Activated CD4-positive, CD25-positive, alpha-beta regulatory T cell treated with anti-CD3 and anti-CD28 coated beads, Interleukin-2, amount 50 U/mL, for 72 hours (primary cell): ENCODE measurements at places on chromosomes 5 and 9.

- DNase-seq: no peak
Measured at GRCh38 chr5:135930029-135930948, 24.5 kb downstream of the LECT2 start.

- no peak for DNase-seq
Measured at GRCh38 chr5:173967241-173967640, 21.7 kb upstream of the C5orf47 start.

DNA sequence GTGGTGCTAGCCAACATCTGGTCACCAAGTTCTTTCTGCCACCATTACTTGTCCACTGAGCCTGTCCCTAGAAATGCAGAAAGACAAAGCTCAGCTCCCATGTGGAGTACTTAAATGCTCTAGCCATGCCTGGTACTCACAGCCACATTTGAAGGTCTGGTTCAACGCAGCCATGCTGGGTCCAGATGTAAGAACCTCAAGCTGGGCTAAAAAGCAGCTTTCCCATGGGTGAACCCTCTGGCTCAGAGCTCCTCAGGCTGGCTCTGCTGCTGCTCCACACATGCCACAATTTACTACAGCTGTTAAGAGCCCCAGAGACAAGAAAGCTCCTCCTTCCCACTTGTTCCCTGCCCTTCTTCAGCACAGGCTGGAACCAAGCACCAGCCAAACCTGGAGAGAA lies 97.1 kb upstream of the LRRTM2 start:
- DNase-seq: no peak

GRCh38 chr5:41575110-41575779 lies 64.8 kb upstream of the PLCXD3 start:
- no peak for DNase-seq

- DNase-seq: no peak
Measured at GRCh38 chr9:14302405-14302804, 11.5 kb downstream of the NFIB start.

- DNase-seq: no peak
Measured at GRCh38 chr9:80890124-80890523, 799.2 kb downstream of the TLE1 start.

DNA sequence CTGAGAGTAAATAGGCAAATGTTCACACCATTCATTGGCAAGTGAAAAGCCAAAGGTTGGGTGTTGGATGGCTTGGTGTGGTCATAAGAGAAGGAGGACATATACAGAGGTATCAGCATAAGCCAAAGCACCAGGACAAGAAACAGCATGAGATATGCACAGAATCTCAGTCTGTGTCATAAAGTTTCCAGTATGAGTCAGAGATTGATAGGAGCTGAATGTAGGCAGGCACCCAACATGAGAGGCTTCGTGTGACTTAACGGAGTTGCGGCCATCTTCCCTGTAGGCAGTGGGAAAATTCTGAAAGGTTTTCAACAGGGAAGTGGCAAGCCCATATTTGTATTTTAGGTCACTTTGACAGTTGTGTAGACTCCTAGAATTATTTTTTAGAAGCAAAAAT lies 54.5 kb downstream of the SNCAIP start:
- DNase-seq: no peak

DNA sequence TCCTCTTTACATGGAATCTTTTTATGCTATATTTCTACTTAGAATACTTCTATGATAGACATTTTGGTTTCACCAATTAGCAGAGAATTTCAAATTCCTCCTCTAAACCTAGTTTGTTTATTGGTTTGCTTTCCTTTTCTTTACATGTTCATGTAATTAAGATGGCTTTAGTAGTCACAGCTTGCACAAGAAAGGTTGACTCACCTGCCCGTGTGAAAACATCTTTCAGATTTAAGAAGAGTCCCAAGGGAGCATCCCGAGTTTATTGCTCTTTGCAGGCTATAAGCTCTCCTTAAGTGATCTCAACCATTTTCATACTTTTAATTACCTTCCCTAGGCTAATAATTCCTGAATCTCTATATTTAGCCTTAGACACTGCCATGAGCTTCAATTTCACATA lies 28.9 kb downstream of the TYRP1 start:
- no peak for DNase-seq

- DNase-seq: no peak
Measured at GRCh38 chr9:102892025-102892424, 103.1 kb upstream of the CYLC2 start.

DNA sequence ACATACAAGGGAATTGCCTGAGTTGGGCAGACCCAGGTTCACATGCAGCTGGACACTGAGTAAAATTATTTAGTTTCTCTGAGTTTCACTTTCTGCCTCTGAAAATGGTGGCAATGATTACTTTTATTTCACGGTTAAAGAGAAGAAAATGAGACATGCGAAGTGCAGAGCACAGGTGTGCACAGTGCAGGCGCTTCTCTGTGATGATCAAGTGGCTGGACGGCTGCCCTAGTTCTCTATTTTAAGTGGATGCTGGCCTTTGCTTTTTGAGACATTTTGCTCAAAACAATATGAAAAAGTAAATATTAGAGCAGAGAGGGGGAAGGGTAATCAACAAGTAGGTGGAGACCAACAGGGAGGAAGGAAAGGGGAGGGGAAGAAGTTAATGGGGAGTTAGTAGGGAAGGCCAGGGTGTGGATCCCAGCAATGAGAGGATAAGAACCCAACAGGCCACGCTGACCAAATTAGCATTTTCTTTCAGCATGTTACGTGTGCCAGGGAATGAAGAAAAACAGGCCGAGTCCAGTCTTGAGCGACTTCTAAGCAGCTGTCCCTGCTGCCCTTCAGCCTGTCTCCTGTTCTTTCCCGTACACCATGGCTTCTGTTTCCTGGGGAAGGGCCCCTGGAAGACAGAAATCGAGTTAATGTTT lies 16.1 kb downstream of the SNX18 start:
- DNase-seq: no peak

DNA sequence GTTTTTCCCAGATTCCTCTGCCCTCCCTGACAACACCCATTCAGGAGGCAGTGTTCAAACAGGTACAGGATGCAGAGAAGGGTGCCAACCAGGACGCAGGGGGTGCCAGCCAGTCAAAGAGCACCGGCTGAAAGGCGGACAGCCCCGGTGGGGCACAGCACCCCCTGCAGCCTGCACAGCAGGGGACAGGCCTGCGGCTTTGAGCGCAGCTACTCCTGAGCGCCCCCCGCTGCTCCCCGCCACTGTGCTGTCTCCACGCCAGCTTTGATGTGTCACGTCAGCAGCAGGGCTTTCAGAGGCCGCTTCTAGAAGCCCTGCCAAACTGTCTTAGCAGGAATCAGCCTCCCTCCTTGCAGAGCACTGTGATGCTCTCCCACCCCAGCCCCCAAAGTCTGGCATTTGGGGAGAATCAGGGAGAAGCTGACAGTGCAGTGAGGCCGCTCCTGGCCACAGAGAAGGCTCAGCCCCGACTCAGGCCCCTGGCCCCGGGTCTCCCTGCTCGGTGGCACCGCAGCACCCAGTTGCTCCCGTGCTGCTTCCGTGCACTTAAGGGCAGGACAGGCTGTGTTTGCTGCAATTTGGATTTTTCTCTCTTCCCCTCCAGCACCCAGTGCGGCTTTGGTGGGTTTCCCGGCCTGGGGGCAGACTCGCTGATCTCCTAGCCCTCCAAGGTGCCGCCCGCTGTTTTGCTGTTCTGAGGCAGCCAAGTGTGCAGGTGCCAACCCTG lies 20.3 kb downstream of the AK8 start:
- DNase-seq: no peak

GRCh38 chr9:105828596-105829213 lies 134.4 kb downstream of the TMEM38B start:
- DNase-seq: no peak

GRCh38 chr5:42801516-42802166 lies 10.1 kb downstream of the SELENOP start:
- no peak for DNase-seq

DNA sequence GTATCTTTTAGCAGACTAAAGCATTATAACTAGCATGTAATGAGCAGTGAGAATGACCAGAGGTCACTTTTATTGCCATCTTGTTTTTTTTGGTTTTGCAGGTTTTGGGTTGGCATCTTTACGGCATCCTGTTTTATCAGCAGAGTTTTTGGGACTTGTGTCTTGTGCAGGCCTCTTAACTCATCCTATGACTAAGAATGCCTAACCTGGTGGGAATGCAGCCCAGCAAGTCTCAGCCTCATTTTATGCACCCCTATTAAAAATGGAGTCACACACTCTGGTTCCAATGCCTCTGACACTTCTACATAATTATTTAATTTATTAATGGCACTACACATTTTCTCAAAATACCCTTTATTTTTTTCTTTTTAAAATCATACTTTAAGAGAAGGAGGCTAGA lies 726.5 kb upstream of the RIOK2 start:
- no peak for DNase-seq

DNA sequence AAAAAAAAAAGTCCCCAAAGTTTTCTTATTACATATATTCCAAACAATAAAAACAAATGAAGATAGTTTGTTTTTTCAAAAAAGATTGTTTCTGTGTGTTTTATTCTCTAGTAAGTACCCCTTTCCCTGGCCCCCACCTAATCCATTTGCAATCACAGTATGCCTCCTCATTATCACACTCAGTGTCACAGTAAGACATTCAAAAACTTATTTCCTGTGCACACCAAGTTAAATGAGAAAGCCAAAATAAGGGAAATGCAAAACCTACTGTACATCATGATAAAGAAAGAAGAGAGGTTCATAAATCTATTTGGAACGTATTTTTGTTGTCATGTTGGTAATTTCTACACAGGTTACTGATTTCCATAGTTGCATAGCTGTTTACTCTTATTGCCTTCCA lies 62.3 kb downstream of the ST8SIA4 start:
- no peak for DNase-seq

- DNase-seq: no peak
Measured at GRCh38 chr5:501831-502184, 22.4 kb downstream of the SLC9A3 start.

- DNase-seq: no peak
Measured at GRCh38 chr9:129755151-129755550, 2.3 kb upstream of the PTGES start.

DNA sequence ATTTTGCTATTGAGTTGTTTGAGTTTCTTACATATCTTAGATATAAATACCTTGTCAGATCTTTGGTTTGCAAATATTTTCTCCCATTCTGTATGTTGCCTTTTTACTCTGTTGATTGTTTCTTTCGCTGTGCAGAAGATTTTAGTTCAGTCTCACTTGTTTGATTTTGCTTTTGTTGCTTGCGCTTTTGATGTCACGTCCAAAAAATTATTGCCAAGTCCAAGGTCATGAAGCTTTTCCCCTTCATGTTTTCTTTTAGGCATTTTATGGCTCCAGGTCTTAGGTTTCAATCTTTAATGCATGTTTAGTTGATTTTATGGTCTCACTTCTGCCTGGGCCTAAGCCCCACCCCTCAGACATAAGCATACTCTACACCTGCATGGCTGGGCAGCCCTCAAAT lies 131.5 kb upstream of the TNC start:
- no peak for DNase-seq

DNA sequence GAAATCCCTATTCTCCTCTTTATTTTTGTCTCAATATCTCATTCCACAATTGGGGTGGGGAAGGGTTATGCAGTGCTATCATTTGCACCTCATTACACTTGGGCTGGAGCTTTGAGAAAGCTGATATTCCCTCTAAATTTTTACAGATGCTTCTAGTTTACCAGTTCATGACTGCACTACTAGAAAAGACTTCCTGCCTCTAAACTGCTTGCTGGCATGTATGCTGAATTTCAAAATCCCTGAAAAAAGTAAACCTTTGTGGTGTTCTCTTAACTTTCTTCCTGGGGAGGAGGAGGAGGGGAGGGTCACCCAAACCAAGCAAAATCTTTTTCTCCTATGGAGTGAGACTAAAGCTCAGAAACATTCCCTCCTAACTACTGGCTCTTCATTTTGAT lies 45.1 kb downstream of the BNC2 start:
- DNase-seq: no peak

DNA sequence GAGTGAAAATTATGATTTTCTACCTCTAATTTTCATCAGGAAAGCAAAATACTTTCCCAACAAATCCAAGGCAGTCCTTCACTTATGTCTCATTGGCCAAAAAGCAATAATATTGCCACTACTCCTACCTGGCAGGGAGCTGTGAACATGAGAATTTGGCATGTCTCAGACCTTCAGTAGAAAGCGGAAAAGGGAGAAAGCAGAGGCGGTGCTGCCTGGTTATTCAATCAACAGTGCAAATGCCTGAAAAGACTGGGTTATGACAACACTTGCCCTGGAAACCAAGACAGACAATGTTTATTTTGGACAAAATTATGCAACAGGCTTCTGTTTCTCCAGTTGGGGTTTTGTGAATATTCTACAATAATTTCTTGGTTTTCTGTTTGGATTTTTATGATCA lies 194.4 kb downstream of the TAF11L14 start:
- no peak for DNase-seq

DNA sequence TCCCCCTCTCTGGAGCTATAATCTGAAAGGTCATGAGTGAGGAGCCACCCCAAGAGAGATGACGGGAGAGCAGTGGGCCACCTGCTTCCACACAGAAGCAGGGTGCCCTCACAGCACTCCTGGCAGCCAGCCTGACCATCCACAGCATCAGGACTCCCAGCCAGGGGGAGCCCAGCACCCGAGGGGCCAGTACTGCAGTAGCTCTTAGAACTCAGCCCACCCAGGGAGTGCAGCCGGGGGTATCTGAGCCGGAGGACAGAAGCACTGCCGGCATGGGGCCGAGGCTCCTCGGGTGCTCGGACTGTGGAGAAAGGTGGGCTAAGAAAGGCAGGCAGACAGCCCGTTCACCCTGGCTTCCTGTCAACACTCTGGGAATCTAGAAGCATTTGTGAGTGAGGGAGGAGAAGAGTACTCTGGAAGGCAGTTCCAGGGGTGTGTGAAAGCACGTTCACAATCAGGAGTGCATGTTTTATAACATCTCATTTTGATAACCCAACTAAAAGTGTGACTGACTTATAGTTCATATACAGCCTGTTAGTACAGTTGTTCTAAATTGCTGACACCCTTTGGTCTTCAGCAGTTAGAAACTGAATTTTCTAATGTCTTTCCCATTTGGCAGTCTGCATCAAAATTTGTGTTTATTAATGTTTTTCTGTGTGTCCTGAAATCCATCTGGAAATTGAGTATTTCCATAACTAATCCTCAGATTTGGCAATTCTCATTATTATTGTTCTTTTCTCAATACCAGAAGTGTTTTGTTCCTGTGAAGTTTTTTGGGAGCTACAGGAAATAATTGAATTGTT lies 25.9 kb upstream of the ASPN start:
- DNase-seq: no peak

GRCh38 chr5:33282157-33282556 lies 158.6 kb upstream of the TARS1 start:
- DNase-seq: no peak
